ENCODE measurements at places on chromosomes 7 and 10. TPM values are rescaled to one million over a fixed set of nuclear protein-coding genes. Genes with fewer than 3 reads are reported as not detected.

Gene ASIC3
- total RNA-seq = 6.0 TPM

Gene ADAM12
- total RNA-seq = 0.17 TPM

Gene SFTPA1
- total RNA-seq = not detected

Gene TDRD1
- total RNA-seq = 0.08 TPM

Gene TEX36
- not detected for total RNA-seq

Gene CEP55
- 50.7 TPM for total RNA-seq
